Stimulated activated CD4-positive, alpha-beta T cell treated with anti-CD3 and anti-CD28 coated beads, Interleukin-12 subunit alpha, Interleukin-12 subunit beta, amount 100 ng/mL, for 4 hours (primary cell): ENCODE measurements at places on chromosomes 6 and 20.

- DNase-seq: no peak
These were observed 1.1 kb downstream of the OSBPL2 start for GRCh38 chr20:62239278-62239879.

DNA sequence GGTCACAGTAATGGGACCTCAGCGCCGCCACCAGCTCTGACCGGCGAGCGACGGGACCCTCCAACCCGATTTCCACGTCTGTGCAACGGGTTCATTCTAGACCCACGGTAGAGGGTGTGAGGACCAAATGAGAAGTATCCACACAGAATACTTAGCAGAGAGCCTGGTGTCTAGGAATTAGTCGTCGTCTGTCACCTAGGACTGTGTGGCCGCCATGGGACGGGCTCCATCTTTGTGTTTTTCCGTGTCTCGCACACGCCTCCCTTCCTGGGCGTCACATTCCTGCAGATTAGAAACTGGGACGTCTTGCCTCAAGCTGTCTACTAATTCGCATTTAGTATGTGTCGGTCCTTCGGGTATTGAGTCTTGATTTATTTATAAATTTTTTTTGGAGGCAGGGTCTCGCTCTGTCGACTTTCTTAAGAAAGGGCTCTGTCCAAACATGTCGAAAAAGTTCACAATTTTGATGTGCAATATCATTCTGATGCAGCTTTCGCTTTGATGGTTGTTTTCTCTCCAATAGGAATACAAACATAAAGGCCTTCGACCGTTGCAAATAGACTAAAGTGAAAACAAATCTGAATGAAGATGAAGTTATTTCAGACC lies 563 bp downstream of the MGME1 start:
- peak; percentile 39 for DNase-seq

- no peak for DNase-seq
These were observed 44.1 kb downstream of the VAPB start for GRCh38 chr20:58433029-58433647.

DNA sequence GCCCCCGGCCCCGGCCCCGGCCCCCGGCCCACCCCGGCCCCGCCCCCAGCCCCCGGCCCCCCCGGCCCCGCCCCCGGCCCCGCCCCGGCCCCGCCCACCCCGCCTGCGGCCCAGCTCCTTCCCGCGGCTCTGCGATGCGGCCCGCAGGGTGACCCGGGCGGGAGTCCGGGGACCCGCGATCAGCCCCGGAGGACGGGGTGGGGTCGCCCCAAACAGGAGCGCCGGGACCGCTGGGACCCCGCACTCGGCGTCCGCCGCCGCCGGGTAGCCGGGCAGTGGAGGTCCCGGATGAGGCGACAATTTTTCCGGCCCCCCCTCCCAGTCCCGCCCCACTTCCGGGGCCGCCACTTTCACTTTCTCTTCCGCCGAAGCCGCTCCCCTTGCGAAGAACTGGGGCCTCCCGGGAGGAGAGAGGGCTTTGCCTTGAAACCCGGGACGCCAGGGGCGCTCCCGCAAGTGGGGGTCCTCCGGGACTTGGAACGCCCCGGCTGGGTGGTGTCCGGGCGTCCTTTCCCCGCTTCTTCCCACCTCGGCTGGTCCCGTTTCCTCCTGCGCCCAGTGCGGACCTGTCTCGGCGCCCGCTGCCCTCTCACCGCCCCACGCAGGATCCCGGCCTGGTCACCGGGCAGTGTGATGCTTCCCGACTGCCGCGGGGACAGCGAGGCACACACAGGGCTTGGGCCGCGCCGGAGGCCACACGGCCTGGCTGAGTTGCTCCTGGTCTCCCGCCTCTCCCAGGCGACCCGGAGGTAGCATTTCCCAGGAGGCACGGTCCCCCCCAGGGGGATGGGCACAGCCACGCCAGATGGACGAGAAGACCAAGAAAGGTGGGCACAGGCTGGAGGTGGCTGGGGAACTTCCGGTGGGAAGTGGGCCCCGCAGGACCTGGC lies at the start of gene RBCK1:
Gene RBCK1 (plus strand): TSS at position 347 of the 890 bp plus-strand sequence. CDS start 459 bp downstream, at position 806.
- DNase-seq: peak; percentile 85

GRCh38 chr6:88655586-88655985 lies 307.8 kb downstream of the RNGTT start:
- no peak for DNase-seq

GRCh38 chr6:106880952-106881351 lies 93.6 kb downstream of the CD24 start:
- no peak for DNase-seq

GRCh38 chr6:147563472-147563871 lies 55.0 kb downstream of the SAMD5 start:
- no peak for DNase-seq

GRCh38 chr6:41224800-41225199 lies 3.3 kb upstream of the TREML4 start:
- DNase-seq: no peak

GRCh38 chr6:82571455-82571854 lies 207.8 kb downstream of the TPBG start:
- no peak for DNase-seq
